HFF-Myc (cell line): ENCODE measurements at places on chromosomes 3 and 15.

DNA sequence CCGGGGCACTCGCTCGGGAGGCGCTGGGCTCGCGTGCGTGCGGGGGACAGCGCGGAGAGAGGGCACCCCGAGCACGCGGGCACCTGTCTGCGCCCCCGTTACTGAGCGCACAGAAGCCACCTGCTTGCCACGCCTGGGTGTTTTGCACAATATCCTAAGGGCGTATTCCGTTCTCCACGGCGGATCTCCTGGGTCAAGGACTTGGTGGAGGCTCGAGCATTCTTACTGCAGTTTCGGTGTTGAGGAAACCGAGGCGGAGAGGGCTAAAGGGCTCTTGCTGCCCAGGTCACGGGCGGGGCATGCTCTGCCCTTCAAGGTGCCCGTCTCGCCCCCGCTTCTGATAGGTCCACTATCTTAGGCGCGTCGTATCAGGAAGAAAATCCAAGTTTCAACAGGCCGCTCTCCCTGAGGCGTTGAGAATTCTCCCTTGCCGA lies 526 bp downstream of the GPD1L start:
- DNase-seq: no peak

GRCh38 chr3:153855772-153856171 lies 265.4 kb upstream of the ARHGEF26 start:
- no peak for DNase-seq

DNA sequence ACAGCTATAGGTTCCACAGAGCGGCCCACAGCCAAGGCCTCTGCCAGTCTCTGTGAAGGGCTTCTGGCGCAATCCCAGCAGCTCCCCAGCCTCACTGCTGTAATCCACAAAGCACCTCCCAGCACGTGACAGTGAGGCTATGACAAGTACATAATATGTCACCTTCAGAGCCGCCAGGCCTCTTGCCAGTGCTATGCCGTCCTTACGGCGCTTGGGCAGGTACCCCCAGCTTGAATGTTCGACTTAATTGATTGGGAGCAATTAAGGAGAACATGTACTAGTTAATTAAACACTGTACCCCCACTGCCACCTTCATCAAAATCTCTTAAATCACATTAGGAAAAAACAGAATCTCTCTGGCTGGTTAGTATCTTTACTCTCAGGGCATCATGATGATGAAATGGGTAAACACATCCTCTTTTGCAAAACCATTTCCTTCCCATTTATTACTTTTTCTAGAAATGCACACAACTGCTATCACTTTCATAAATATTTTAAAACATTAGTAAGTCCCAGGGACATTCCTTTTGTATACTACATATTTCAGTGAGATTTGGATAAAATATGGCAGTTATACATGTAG lies 169.9 kb downstream of the XXYLT1 start:
- no peak for DNase-seq

DNA sequence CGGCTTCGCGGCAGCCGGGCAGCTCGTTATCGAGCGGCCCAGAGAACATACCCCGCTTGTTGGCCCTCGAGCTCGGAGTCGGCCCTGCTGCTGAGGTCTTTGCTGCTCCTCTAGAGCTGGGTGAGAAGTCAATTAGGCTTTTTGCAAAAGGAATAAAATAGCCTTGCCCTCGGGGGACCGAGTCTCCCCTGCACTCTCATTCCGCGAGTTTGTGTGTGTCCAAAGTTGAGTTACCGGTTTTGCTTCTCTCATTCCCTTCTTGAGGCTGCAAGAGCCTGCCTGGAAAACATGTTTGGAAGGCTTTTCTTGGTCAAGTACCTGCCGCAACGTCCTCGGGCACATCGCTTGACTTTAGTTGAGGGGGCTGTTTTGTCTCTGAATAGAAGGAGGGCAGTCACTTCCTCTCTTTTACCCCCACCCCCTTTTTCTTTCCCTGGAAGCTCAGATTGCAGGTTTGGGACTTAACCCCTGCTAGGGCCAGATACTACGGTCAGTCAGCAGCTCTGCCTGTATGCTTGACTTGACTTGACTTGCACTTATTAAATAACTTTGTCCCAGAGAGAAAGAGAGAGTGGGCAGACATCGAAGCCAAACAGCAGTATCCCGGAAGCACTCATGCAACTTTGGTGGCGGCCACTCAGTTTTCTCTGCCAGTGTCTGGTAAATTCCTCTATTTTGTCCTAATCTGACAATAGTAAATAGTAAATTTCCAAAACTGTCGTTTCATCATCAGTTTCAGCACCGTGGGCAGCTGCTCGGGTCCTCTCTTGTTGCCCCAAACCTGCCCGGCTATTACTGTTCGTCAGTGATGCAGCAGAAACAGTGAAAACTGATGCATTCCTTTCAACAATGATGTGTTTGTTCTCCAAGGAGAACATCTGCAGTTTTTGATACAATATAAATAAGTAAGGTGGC lies 609 bp downstream of the RNF13 start:
- no peak for DNase-seq

DNA sequence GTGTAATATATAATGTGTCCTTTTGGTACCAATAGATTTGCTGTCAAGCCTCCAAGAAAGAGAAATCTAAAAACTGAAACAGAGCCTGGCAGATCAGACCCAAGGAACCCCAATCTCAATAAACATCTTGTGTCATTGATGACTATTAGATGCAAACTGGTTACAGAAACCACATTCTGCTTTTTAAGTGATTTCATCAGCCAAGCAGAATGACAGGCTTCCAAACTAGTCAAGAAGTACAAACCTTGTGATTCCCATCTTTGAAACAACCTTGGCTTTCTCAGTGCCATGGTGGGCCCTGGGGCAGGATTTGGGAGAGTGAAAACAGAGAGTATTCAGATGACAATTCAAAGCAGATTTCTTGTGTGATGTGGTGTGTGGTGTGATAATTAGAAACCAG lies 45.6 kb upstream of the STRIT1 start:
- DNase-seq: no peak

DNA sequence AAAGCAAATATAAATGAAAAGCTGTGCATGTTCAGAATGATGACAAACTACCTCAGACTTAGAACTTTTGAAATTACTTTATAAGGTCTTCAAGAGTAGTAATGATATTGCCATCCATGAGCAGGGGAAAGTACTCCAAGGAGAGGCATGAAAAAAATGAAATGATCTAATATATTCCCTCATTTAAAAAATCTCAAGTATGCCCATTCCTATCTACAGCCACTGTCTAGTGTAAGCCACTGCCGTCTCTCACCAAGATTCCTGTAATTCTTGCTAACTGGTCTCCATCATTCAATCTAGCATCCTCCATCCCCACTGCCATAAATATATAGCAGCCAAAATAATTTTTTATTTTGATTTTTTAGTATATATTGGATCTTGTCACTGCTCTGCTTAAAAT lies 258.8 kb downstream of the PLOD2 start:
- DNase-seq: no peak

DNA sequence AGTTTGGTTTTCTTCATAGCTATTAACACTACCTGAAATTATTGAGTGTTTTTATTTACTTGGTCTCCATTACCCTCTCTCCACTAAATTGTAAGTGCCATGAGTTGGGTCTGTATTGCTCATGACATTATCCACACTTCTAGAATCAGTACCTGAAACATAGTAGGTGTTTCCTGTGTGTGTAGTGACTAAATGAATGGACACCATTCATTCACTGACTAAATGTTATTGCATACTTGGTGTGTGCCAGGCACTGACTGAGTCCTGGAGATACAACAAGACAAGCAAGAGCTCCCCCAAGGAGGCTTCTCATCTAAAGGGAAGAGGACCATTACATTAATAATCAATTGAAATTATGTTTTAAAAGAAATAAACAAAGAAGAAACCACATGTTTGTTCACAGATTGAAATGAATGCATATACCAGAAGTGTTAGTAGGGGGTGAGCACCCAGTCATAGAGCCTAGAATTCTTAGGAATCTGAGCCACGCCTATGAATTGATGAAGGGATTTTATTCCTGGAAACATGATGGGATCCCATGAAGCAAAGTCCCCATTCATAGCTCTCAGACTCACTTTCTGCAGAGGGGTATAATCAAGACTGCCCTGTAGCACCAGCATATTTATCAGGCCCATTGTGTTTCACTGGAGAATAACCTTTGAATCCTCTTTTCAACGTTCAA lies 31.7 kb upstream of the ATOSA start:
- DNase-seq: no peak

- DNase-seq: no peak
These were observed 47.0 kb downstream of the OSBPL10 start for GRCh38 chr3:31934018-31934417.

GRCh38 chr15:41006479-41006878 lies 53.2 kb downstream of the CHAC1 start:
- DNase-seq: no peak

GRCh38 chr15:70763950-70764730 lies 782 bp upstream of the UACA start:
- DNase-seq: no peak

DNA sequence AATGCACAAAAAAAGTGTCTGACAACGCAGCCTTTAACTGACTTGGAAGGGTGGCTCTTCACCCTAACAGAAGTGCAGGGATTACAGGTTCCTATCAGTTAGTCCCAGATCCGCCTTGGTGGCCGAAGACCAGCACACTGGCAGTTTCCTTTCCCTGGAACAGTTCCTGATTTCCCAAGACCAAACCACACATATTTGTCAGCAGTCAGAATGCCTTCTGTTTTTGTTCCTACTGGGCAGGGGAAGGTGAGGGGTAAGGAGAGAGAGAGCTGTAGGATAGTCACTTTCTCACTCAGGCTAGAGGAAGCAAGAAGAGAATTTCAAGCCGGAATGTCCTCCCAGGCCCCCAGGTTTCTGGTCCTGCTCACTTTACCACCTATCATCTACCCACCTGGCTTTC lies 9.2 kb downstream of the CXCR6 start:
- no peak for DNase-seq

GRCh38 chr3:89332386-89332785 lies 225.0 kb downstream of the EPHA3 start:
- DNase-seq: no peak

DNA sequence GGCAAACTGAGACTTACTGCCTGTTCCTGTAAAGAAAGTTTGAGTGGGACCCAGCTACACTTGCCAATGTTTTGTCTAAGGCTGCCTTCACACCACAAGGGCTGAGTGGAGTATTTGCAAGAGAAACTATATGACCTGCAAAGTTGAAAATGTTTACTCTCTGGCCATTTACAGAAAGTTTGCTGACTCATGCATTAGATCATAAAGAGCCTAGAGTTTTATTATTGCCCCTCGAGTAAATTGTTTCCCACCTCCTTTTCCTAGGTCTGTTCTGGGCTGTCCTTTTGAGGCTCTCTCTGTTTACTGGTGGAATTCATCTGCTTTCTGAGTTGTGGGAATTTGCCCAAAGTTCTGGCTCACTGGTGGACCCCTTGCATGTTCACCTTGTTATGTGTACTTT lies 6.7 kb upstream of the PROK2 start:
- no peak for DNase-seq

DNA sequence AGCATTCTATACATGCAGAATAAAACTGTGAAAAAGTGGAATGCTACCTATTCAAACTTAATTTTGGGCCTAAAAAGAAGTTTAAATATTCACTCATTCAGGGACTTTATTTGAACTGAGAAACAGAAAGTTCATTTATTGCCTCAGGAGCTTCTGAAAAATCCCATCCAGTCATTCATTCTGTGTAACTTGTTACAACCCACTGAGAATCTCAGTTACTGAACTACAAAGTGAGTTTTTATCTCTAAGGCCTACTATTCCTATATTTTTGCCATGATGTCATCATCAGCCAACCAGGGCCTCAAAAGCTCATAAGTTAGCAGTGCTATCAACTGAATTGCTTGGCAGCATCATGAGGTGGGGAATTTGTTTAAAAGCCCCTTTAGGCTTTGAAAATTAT lies 98.0 kb upstream of the BOC start:
- DNase-seq: no peak

DNA sequence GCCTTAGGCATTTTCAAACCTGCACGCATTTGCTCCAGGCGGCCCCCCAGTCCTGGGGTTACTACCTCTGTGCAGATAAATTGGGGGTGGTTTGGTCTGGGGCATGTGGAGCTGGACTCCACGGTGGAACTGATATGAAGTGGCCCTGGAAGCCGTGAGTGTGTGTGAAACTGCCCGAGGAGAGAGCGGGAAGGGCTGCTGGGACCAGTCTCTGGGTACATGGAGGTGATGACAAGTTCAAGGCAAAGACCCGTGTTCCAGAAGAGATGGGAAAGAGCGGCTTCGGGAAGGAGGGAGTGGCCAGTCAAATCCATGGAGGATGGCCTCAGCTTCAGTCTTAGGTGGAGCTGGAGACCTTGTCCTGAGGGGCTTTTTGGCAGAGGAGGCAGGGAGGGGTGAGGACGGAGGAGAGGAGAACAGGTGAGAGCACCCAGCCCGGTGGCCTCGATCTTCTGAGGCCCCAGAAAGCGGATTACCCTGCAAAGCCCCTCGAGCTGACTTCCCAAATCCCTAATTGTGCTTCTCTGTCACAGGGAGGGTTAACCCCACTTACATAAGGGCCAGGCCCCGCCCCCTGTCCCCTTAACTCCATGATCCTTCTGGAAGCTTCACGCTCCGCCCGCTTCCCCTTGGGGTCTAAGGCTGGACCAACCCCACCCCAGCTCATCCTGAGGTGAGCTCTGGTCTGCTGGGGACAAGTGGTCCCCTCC lies 1.9 kb upstream of the NR2E3 start:
- no peak for DNase-seq

- no peak for DNase-seq
These were observed 69.5 kb downstream of the HERC1 start for GRCh38 chr15:63764124-63764803.

GRCh38 chr15:25739687-25740121 lies 123.4 kb downstream of the ATP10A start:
- peak; percentile 12 for DNase-seq
